ENCODE measurements at places on chromosomes 2 and 18.

DNA sequence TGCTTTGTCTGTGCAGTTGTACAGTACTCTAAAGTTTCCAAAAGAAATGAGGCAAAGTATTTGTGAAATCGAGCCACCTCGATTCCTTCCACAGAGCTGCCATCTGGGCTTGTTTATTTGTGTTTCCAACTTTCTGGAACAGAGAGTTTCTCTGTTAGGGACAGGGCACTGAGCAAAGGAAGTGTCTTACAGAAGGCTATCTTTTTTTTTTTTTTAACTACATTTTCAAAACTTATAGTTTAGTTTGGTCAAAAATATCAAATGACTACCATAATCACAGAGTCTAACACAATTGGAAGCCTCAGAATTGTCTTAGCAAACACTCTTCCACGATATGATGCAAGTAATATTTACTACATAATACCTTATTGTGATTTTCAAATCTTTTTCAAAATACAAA is 796 bp downstream of the RFTN2 start:
- no peak for DNase-seq

DNA sequence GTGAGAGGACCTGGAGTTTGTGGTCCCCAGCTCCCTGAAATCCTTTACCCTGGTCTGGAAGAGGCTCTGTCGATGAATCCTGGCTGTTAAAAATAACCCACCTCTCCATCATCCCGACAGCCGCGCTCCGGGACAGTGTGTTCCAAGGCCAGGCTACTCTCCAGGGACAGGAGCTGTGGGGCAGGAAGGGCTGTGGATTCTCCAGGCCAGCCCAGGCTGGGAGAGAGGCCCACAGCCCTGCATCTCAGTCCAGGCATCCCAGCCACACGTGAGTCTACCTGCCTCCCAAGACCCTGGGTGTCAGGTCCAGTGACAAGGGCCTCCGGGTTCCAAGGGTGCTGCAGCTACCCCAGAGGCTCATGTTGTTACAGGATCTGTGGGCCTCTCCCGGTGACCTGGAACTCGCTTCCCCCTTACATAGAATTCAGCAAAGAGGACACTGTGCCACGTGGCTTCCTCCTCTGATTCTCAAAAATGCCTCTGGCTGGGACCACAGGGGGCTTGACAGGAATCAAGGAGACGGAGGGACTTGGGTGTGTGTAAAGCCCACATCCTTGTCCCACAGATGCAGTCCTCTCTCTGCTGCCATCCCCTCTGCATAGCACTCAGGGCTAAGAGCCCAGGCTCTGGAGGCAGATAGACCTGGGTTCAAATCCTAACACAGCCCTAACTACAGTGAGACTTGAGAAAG is 17.3 kb downstream of the ADRA2B start:
- DNase-seq: no peak

DNA sequence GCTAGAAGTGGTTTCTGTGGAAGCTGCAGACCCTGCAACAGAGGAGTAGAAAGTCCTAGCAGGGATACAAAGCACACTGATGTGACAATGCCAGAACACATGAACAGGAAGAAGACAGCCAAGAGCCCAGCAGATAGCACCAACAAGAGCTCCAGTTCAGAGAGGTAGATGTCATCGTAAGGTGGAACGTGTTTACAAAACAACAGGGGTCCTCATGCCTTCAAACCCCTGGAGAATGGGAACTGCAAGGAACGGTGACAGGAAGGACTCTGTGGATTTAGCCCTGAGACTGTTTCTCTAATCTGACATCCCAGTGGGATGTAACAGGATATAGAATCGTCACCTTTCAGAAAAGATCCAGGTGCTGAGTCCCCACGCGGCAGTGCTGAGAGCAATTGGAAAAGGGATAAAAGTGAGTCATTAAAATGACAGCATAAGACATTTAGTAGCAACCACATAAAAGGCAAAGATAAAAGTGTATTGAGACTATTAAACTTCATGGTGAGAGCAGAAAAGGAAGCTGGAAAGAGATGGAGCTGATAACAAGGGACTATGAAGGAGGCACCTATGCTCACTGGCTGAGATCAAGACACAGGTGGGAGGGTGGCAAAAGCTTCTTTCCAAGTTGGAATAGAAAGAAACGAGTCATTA is 195.2 kb downstream of the FBXO15 start:
- DNase-seq: no peak

DNA sequence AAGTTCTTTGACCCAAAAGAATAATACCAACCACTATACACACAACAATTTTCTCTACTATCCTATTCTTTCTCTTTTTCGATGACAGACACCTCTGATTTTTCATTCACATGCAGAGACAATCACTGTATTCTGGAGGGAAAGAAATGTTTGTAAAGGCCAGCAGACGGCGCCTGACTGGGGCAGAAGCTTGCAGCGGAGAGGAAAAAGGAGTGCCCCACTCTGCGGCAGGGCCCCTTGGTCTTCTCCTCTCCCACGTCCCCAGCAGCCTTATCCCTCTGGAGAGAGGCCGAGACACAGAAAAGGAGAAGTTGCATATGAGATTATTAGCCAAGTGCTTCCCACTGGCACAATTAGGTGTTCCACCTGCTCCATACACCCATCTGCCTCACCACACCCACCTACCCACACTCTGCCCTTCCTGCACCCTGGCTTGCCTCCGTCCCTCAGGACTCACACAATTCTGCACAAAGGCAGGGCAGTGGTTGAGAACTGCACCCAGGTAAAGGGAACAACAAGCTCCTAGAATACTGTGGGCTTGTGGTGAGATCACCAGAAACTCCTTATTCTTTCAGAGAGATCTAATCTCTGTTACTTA is 687.3 kb downstream of the NRXN1 start:
- DNase-seq: no peak

DNA sequence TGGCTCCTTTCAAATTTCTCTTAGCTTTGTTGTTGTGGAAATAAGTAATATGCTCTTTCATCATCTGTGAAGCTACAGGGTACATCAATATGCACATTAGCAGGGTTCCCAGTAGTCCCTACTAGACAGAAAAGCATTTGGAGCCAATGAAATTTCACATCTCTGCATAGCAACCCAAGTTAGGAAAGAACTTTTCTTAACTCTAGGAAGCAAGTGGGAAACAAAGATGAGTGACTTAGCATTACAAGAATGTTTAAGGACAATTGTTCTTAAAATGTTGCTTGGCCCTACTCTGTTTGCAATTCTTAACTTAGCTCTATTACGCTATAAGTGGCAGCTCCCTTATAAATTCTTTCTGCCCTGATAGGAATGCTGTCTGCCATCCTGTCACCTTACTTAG is 39.6 kb downstream of the ZEB2 start:
- no peak for DNase-seq

DNA sequence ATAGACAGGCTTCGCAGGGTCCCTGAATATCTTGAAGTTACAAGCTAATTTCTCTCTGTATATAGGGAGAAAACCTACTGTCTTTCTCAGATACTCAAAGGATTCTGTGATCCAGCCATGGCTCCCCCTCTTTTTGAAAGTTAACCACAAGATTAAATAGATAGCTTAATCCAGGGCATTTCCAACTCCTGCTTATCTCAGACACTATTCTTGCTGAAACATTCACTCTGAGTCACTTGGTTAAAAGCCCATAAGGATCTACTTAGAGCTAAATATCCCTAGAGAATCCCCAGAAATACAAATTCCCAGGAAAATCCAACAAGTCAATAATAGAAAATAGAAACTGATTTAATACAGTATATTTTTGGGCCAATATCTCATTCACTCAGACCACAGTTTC is 179.1 kb upstream of the LYPD1 start:
- DNase-seq: no peak

DNA sequence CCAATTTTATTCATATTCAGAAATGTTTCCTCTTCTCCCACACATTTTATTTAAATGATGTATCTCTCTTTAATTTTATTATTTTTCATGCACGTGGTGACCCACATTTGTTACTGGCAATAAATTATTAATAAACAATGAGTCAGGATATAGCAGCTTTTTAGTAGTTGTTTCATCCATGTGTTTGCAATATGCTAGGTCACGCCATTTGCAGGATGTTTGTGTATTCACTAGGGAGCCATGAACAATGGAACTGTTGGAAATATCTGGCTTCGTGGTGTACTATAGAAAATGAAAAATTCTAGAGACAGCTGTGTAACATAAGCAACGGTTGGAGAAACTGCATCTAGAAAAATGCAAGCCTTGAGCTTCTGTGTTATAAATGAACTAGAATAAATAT is 176.0 kb upstream of the COL3A1 start:
- peak; percentile 22 for DNase-seq

DNA sequence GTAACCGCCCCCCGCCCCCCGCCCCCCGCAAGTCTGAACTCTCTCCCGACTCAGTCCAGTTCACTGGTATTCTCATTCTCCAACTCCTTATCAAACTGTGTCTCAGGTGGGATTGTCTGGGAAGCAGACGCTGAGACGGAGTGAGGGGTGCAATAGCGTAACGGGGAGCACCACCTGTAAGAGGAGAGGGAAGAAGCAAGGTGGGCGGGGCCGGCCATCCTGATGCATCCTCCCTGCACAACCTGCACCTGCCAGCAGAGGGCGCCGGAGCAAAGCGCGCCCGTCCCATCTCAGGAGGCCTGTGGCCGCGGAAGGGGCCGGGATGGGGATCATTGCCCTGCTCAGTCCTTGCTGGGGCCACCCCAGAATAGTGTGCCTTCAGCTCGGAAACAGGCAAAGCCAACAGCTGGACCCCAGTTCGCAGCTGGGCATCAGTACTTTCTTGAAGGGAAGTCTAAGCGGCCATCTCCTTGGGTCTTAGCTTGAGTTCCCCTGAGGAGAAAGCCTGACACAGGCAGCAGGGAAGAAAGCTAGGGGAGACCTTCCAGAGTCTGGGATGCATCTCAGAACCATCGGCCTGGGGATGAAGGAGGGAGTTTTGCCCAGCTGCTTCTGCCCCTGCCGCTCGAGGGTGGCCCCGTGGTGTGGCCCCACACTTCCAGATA is 208.0 kb downstream of the TFCP2L1 start:
- peak; percentile 19 for DNase-seq

- no peak for DNase-seq
These were observed 396.3 kb downstream of the IRS1 start for GRCh38 chr2:226403369-226403768.

DNA sequence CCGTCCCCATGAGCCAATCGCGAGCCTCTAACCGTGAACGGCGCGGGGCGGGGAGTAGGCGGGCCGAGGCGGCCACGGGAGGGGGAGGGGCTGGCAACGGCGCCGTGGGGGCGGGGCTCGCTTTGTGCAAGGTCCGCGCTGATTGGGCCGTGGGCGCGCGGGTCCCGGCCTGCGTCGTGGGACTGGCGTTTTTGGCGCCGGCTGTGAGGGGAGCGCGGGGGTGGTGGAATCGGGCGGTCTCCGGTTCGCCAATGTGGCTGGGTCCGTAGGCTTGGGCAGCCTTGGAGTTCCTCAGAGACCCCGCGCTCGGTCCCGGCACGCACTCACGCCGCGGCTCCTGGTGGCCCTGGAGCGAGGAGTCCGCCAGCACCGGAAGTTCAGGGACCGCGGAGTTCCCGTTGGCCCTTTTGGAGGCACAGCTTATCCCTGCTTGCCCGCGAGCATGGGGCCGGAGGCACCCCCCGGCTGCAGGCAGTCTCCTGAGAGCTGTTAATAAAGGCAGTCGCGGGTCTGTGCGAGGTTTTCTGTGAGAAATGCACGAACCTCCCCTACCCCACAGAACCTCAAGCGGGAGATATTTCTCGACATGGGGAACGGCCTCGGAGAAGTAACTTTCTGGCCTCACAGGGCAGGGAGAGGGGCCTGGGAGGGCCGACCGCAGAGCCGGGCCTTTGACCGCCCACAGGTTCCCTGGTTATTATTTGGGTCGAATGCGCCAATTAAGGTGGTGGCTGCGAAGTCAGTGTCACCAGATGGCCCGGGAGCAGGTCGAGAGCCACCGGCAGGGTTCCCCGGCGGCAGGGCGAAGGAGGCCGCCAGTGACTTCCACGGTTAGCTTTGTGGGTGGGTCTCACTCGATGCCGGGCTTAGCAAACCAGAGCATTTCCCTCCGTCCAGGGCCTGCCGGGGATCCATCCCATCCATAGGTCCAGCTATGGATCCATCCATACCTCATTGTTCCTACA is 574 bp upstream of the NCL start:
- peak; percentile 96 for DNase-seq

GRCh38 chr2:200373973-200374416 is 67.5 kb downstream of the SPATS2L start:
- DNase-seq: no peak

DNA sequence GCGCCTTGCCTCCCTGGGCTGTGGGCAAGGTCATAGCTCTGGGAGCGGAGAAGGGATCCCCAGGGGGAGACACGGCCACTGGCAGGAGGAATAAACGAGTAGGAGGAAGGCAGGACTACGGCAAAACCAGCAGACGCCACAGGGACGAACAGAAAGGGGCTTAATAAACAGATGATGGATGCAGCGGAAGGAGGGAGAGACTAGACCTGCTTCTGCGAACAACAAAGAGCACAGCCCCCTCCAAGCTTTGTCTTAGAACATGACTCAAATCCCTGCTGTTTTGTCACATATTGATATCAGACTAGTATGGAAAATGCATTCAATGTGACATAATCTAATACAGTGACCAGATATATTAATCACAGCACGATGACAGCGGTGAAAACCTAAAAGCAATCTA is 155.9 kb upstream of the TPO start:
- DNase-seq: no peak

DNA sequence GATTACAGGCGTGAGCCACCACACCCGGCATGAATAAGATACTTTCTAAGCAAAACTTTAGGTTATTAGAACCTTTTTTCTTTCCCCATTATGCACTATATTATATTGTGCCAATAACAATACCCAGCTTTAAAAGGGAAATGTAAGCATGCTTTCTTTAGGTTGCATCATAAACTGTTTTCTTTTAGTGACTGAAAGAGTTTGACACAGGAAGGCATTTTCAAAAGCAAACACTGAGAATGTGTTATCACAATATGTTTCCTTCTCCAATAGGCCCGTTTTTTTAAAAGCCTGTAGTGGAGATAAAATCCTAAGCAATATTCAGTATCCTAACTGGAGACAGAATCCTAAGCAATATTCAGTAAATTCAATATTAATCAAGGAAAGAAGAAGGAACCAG is 16.7 kb upstream of the EPB41L5 start:
- DNase-seq: no peak

- no peak for DNase-seq
These were observed 130.8 kb downstream of the MAP4K4 start for GRCh38 chr2:101828257-101828656.

DNA sequence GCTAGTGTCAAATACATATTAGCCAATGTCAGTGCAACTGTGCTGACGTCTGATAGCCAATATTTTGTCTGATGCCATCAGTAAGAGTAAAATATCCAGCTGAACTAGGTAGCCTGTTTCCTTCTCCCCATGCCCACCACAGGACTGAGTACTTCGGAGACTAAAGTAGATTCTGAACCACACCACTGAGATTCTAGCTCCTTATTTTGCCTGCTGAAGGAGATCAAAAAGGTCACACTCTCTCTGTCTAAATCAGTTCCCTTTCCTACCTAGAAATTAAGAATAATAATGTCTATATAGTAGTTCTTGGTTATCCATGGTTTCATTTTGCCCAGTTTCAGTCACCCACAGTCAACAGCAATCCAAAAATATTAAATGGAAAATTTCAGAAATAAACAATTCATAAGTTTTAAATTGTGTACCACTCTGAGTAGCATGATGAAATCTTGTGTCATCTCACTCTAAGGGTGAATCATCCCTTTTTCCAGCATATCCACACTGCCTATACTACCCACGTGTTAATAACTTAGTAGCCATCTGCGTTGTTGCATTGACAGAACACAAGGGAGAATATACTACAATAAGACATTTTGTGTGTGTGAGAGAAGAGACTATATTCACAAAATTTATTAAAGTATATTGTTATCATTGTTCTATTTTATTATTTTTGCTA is 1043.3 kb upstream of the PIK3C3 start:
- no peak for DNase-seq

- no peak for DNase-seq
These were observed 1344.5 kb upstream of the TMEFF2 start for GRCh38 chr2:193539188-193539587.

All from NCI-H1417 (cell line).